ENCODE measurements at places on chromosomes 6 and 20.

DNA sequence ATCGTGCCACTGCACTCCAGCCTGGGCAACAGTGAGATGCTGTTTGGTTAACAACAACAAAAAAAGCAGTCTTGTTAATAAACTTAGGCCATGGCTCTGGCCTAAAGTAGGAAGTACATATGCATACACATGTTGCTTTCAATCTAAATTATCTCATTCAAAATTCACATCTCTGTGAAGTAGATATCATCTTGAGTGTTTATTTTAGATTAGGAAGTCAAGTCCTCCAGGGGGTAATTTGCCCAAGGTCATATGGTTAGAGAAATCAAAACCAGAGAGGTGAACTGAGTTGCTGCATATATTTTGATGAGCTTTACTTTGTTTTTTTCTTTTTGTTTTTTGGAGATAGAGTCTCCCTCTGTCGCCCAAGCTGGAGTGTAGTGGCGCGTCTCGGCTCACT, 52.8 kb downstream of the B4GALT5 start:
- H3K4me3 ChIP-seq: no peak overlapping the region
- H3K4me1 ChIP-seq: peaks cover 35% of the 10 kb centered on the region
- no peak overlapping the region for H3K27ac ChIP-seq
- DNase-seq: peak; percentile 65

GRCh38 chr6:113122060-113122459, 735.1 kb upstream of the MARCKS start:
- H3K4me1 ChIP-seq: peaks cover 28% of the 10 kb centered on the region
- H3K36me3 ChIP-seq: no peaks in the 10 kb centered on the region
- H3K27ac ChIP-seq: peak overlapping the region; percentile 76
- H3K4me3 ChIP-seq: no peak overlapping the region
- no peaks in the 10 kb centered on the region for H3K27me3 ChIP-seq

DNA sequence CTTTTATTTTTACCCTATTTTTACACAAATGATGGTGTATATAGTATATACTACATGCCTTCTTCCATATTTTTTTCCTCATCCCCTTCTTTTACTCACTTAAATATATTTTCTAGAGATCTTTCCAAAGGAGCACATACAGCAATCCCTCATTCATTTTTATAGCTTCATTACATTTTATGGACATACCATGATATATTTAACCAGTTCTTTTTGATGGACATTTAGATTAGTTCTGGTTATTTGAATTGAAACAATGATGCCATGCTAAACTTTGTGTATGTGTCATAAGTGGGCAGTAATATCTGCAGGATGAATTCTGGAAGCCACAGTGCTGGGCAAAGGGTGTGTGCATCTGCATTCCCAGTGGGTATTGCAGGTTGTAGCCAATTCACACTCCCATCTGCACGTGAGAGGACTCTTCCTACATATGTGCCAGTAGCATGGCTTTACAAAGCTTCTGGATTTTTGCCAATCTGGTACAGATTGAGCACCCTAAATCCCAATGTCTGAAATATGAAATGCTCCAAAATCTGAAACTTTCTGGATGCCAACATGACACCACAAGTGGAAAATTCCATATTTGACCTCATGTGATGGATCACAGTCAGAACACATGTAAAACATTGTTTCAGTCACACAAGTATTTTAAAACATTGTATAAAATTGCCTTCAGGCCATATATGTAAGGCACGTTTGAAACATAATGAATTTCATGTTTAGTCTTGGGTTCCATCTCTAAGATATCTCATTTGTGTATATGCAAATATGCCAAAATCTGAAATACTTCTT, 127.2 kb downstream of the ARID1B start:
- no peaks in the 10 kb centered on the region for H3K4me1 ChIP-seq
- H3K27me3 ChIP-seq: no peaks in the 10 kb centered on the region
- H3K36me3 ChIP-seq: no peaks in the 10 kb centered on the region

- peaks cover 6% of the 10 kb centered on the region for H3K27me3 ChIP-seq
- DNase-seq: no peak
- H3K4me3 ChIP-seq: no peak overlapping the region
- no peaks in the 10 kb centered on the region for H3K36me3 ChIP-seq
- H3K4me1 ChIP-seq: no peaks in the 10 kb centered on the region
These were observed 148.0 kb upstream of the LRFN2 start for GRCh38 chr6:40735121-40735520.

GRCh38 chr6:93974332-93974731, 555.0 kb upstream of the EPHA7 start:
- DNase-seq: no peak
- H3K36me3 ChIP-seq: no peaks in the 10 kb centered on the region
- H3K27me3 ChIP-seq: no peaks in the 10 kb centered on the region
- H3K27ac ChIP-seq: no peak overlapping the region
- H3K4me3 ChIP-seq: no peak overlapping the region
- H3K4me1 ChIP-seq: peaks cover 24% of the 10 kb centered on the region
